Osteoblast (primary cell): ENCODE measurements at places on chromosomes 4 and X. TPM values are rescaled to one million over a fixed set of nuclear protein-coding genes. Genes with fewer than 3 reads are reported as not detected.

- DNase-seq: peak; percentile 87
Measured at GRCh38 chrX:51496501-51497291, at the start of gene NUDT11. NUDT11 (minus strand) TSS chrX:51496592; CDS start chrX:51496444, 148 bp downstream.

The ERVMER34-1 gene
- total RNA-seq: not detected in 2 replicates

- no peak for DNase-seq
Measured at GRCh38 chr4:57094832-57095223, 15.4 kb downstream of the IGFBP7 start.

The NAP1L2 gene
- 0.29 TPM in 1 of 2 replicates, not detected in the other for total RNA-seq

The GASK1B gene
- 35.4 and 42.0 TPM in 2 replicates for total RNA-seq

DNA sequence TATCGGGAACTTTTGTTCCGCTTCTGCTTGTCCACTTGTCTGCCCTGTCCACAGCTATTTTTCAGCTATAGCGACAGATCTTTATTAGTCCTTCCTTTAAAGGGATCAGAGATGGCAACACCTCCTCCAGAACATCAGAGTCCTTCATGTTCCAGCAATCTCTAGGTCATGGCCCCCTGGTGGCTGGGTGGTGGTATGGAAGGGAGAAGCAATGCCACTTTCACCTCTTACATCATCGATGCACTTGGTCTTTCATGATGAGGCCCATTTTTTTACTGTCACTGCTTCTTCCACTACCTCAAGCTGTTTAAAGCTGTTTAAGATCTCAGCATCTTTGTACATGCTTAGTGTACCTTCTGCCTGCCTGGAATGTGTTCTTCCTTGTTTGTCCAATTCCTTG, 106.7 kb downstream of the ARHGAP6 start:
- DNase-seq: peak; percentile 3
